ENCODE measurements at places on chromosomes 3 and 15.

DNA sequence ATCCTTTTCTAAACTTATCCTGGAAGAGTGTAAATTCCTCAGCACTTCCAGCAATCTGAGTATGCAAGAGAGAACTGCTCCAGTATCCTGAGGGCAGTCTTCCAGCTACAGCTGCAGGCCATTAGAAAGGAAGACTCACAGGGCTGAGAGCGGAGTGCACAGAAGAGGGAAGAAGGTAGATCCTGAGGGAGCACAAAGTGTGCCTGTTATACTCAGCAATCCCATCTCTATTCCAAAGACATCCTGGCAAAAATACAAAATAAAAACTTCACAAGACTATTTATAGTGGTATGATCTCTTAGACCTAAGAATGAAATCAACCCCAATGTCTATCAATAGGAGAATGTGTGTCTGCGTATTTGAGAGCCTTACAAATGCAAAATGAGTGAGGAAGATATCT is 292.0 kb downstream of the ZIC1 start:
- no peak for DNase-seq

GRCh38 chr3:122215592-122216298 is 32.3 kb downstream of the CASR start:
- no peak for DNase-seq

DNA sequence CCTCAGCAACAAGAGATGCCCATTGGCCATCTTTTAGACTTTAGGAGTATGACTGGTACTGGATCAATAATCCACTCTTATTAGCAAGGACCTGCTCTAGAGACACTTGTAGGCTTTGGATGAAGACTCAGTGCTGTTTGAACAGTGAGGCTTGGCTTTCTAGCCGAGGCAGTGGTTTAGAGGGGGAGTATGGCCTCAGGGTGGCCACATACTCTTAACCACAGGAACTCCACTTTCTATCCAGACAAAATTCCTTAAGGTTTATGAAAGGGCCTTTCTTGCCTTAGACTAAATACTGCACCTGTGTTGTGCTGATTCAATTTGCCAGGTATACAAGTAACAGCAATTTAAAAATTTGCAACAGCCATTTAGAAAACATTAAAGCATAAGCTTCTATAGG is 1046.3 kb downstream of the DIPK2A start:
- DNase-seq, result no peak

DNA sequence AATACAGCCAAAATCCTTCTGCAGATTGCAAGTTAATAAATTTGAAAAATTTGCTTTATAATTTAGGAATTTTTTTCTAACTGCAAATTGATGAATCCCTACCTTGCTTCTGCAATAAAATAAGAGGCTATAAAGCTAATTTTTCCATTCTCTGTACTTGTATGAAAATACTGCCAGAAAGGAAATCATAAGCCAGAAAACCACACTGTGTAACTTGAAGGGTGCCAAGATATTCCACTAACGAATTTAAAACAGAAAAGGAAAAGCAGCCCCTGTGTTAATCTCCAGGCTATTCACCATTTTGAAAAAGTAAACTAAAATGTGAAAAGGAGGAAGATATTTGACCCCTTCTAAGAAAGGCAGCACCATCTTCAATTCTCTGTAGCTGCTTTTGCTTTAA is 557.9 kb upstream of the ZNF385D start:
- no peak for DNase-seq

GRCh38 chr3:177379045-177379444 is 181.8 kb upstream of the TBL1XR1 start:
- DNase-seq, result no peak

GRCh38 chr3:47792699-47793098 is 10.2 kb upstream of the DHX30 start:
- DNase-seq, result no peak
